Stimulated activated effector memory CD8-positive, alpha-beta T cell treated with anti-CD3 and anti-CD28 coated beads, Interleukin-12 subunit alpha, Interleukin-12 subunit beta, amount 100 ng/mL, for 72 hours (primary cell): ENCODE measurements at places on chromosomes 16 and 17.
A peak's percentile ranks its signal among the peaks of the same experiment; 100 is the strongest.

GRCh38 chr16:86424985-86425384, 85.3 kb upstream of the FOXF1 start:
- DNase-seq = no peak

- peak; percentile 21 for DNase-seq
Observed at GRCh38 chr17:17712268-17712924, 31.1 kb downstream of the RAI1 start.

DNA sequence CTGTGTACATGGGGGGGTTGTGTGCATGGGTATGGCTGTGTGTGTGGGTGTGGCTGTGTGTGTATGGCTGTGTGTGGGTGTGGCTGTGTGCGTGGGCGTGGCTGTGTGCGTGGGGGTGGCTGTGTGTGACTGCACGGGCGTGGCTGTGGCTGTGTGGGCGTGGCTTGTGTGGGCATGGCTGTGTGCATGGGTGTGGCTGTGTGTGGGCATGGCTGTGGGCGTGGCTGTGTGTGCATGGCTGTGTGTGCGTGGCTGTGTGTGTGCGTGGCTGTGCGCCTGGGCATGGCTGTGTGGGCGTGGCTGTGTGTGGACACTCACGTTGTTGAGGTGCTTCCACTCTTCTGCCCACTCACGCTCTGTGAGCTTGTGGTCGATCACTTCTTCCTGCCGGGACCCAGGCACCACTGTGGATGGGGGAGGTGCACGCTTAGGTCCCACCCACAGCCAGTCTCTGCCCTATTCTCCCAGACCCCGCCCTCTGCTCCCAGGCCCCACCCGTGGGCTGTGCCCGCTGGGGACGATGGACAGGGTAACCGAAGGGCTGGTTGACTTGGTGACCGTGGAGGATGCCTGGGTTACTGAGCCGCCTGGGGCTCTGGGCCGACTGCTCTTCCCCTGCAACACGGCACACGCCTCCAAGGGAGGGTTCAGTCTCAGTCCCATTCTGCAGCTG, 16.0 kb upstream of the PABPN1L start:
- DNase-seq = no peak

GRCh38 chr16:67927131-67927941, 4.3 kb downstream of the CTRL start:
- DNase-seq = no peak

GRCh38 chr17:81396278-81396721, 1.0 kb downstream of the BAHCC1 start:
- no peak for DNase-seq

- no peak for DNase-seq
Observed at GRCh38 chr17:39737760-39738567, at the start of gene GRB7. GRB7 (plus strand) TSS chr17:39737938; CDS start chr17:39742302, 4,364 bp downstream.

DNA sequence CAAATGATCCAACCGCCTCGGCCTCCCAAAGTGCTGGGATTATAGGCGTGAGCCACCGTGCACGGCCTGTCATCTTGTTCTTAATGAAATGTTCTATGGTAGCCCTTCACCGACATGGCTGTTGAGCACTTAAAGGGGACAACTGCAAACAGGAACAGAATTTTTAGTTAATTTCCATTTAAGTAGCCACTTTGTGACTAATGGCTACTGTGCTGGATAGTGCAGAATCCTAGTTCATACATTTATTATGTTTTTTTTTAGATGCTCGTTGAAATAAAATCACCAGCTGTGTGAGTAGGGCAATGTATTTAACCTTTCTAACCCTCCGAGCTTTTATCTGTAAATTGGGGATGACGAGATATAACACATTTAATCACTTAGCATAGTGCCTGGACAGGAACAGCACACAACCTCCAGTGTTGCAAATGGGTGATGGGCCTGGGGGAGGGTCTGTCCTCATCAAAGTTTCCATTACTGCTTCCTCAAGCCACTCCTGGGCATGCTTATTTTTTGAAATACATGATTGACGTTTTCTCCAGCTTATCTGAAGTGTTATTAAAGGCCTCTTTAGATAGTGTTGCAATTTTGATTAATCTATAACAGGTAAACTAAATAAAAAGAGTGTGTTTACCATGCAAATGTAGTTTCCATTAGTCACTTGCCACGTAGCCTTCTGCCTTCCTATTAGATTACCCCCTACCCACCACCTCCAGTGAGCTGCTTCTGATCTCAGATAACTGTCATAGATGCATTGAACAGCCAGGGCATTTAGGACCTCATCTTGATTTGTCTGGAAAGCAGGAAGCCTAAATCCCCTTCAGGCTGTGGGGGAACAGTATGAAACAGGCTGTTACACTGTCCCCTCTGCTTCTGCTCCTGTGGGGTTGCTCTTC, 42.5 kb upstream of the TANC2 start:
- DNase-seq = no peak

DNA sequence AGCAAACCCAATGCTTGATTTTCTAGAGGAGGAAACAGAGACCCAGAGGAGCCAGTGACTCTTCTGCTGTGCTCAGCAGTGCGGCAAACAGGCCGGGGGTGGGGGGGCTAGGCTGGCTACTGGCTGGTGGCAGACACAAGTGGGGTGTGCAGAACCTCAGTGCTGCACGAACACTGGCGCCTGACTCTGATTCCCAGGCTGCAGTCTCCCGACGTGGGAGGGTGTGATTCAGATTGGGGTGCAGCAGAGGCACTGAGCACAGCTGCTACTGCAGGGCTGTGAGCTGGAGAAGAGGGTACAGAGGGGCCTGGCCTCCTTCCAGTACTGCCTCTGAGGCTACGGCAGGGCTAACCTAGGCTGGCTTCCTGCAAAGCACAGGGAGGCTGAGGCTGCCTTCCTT, 8.1 kb downstream of the RPL19 start:
- no peak for DNase-seq

DNA sequence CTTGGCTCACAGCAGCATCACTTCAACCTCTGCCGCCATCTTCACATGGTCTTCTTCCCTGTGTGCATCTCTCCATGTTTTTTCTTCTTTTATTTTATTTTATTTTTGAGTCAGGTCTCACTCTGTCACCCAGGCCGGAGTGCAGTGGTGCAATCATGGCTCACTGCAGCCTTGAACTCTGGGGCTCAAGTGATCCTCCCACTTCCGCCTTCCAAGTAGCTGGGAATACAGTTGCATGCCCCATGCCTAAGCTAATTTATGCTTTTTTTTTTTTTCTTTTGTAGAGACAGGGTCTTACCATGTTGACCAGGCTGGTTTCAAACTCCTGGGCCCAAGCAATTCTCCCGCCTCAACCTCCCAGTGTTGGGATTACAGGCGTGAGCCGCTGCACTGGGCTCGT, 1.9 kb downstream of the NUDT7 start:
- DNase-seq = no peak

DNA sequence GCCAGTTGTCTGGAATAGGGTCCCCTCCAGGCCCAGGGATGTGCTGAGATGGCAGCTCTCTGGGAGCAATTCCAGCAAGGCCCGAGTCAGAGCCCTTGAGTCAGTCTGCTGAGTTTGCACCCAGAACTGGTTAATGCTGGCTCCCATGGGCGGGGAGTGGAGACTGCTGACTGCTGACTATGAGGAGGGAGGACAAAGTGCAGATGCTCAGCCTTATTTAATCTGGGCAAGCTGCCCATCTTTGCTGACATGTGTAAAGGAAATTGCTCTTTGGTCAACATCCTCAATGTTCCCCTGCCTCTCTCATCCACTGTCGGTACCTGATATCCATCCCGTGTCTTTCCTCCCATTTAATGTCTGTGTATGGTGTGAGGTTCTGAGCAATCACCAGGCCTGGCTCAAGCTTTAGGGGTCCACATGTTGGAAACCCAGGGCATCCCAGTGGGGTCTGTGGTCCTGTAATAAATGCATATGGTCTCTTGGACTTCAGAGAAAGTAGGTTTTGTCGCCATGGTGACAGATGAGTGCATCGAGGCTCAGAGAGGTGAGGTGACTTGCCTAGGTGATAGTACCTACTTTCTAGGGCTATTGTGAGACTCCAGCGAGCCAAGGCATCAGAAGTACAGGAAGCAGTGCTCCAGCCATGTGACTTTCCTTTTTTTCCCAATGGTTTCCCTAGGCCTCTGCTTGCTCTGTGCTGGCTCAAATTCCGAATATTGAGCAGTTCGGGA, 20.0 kb upstream of the RNF135 start:
- no peak for DNase-seq

- no peak for DNase-seq
Observed at GRCh38 chr17:1661045-1661444, 11.4 kb upstream of the RILP start.

GRCh38 chr17:72077326-72077960, 43.4 kb upstream of the SOX9 start:
- DNase-seq = no peak

GRCh38 chr16:84606081-84606875, 11.6 kb downstream of the COTL1 start:
- DNase-seq = no peak

- DNase-seq = no peak
Observed at GRCh38 chr17:81413497-81414135, 18.4 kb downstream of the BAHCC1 start.

GRCh38 chr17:42386777-42387657, 1.2 kb downstream of the STAT3 start:
- no peak for DNase-seq

DNA sequence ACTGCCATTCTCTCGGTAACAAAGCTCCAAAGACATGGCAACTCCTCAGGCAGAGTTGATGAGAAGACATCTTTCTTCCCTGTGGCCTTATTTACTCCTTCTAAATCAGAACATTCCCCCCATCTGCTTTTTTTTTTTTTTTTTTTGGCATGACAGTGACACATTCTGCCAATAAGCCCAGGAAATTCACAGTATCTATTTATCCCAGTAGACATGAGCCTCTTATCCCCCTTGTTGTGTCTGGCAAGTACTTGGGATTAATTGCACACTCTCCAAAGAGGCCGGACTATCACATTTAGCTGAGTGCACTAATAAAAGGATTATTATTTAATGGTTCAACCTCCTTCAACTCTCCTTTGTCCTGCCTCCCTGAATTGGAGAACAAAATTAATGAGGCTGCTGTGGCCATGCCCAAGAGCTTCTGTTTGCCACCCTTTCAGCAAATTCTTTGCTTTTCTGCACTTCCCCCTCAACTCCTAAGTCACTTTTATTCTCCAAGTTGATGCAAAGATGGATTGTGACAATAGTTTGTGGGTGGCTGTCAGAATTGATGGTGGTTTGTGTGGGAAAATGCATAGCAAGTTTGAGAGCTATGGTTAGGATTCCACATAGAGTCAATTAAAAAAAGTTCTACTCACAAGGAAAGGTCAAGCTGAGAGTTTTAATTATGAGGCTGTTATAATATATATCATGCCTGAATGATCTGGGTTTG, 47.2 kb downstream of the GPR139 start:
- DNase-seq = no peak

GRCh38 chr16:75415169-75415905, 18.0 kb downstream of the CFDP1 start:
- DNase-seq = no peak

DNA sequence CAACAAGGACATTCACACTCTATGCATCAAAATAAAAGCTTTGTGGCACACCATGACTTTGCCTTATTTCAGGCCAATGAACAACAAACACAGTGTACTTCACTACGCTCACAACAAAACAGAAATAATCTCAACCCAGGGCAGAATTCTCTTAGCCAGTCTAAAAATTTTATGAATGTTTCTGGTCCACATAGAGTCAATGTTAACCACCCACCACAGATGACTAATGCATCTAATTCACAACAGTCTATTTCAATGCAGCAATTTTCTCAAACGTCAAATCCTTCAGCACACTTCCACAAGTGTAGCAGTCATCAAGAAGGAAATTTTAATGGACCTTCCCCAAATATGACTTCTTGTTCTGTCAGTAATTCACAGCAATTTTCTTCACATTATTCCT, 101.7 kb downstream of the CHD9 start:
- DNase-seq = no peak

DNA sequence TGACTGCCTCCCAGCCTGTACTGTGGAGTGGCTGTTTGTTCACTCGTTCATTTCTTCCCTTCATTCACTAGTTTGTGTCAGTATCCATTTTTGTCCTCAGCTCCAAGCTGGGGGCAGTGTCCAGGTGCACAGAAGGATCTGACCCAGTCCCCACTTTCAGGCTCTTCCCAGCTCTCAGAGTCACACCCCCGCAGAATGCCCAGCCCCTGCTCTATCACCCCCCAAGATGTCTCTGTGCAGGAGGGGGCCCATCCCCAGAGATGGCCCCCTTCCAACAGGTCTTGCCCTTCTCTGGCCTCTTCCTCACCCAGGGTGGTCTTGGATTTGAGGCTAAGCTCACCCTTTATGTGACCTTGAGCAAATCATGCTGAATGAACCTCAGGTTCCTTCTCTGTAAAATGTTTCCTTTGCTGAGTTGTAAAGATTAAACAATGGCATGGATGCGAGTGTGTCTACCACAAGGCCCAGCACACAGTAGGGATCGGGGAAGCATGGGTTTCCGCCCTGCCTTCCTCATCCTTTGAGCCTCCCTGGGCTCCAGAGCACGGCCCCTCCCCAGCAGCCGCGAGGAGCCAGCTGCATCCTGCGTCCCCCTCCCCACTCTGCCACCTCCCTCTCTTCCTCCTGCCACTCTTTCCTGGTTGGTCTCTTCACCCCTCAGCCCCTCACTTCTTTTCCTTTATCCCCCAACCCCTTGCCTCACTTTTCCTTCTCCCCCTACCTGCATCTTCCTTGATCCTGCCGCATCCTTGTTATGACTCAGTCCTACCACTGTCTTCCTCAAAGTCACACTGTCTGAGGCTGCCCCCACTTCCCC, 2.8 kb downstream of the FBXL19 start:
- no peak for DNase-seq

DNA sequence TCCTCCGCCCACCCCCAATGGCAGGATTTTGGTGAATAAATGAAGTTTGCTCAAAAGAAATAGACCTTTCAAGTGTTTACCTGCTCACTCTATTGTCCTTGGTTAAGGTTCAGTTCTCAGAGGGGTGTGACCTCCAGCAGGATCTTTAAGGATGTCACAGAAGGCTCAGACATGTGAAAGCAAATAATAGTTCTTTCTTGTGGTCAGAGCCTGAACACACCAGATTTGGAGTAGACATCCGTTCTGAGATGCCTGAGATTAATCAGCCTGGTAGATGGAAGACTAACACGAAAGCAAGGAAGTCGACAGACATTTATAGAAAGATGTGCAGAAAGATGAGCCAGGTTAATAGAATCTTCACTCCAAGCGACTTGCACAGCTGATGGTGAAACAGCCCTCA, 557.9 kb upstream of the CDH11 start:
- no peak for DNase-seq

GRCh38 chr16:27738596-27738995, 188.7 kb downstream of the KATNIP start:
- no peak for DNase-seq

GRCh38 chr17:3574231-3574630, 16.6 kb upstream of the TRPV3 start:
- no peak for DNase-seq

GRCh38 chr17:19727501-19728078, 11.2 kb upstream of the SLC47A2 start:
- no peak for DNase-seq
